Neuronal stem cell (in vitro differentiated cells): ENCODE measurements at places on chromosomes 3 and 15.

DNA sequence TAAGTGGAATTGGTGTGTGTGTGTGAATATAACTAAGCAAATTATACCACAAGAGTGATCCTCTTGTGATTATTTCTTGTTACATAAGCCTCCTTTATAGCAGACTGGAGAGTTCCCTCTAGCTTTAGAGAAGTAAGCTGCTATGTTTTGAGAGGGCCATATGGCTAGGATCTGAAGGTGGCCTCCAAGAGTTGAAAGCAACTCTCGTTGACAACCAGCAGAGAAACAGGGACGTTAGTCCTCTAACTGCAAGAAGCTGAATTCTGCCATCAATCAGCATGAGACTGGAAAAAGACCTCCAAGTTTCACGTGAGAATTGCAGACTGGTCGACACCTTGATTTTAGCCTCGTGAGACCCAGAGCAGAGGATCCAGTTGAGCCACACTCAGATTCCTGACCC, 278.5 kb upstream of the ZNF717 start:
- no peak for DNase-seq

GRCh38 chr15:91498046-91498748, 355.3 kb upstream of the SLCO3A1 start:
- DNase-seq: no peak

GRCh38 chr3:136075218-136075808, 109.8 kb downstream of the PPP2R3A start:
- DNase-seq: peak; percentile 75

GRCh38 chr15:31311735-31312619, 14.7 kb upstream of the KLF13 start:
- DNase-seq: no peak

DNA sequence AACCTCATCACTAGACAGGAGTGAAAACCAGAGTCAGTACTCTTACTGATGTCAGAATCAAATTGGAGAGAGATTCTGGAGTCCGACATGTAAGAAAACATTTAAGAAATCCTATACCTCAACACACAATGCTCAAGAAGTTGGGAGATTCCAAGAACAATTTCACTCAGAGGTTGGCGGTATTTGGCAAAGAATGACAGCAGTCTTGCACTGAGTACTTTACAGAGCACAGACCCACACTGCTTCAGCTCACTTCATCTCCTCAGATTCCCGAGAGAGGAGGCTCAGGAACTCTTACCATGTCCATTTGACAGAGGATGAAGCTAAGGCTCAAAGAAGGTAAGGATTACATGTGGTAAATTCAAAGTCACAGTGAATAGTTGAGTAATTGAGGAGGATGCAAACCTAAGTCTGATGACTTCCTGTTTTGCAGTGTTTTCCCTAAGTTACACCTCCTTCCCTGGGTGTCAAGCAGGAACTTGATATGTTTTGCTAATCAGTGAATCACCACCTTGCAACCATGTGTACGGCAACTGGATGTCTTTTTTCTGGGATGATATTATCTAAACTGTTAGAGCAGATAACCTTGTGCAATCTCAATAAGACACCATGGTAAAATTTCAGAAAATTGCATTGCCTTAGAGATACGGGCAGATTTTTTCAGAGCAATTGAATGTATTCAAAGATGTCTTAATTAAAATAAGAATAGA, 61.3 kb upstream of the MME start:
- no peak for DNase-seq

GRCh38 chr3:74491874-74492273, 122.6 kb downstream of the CNTN3 start:
- no peak for DNase-seq

DNA sequence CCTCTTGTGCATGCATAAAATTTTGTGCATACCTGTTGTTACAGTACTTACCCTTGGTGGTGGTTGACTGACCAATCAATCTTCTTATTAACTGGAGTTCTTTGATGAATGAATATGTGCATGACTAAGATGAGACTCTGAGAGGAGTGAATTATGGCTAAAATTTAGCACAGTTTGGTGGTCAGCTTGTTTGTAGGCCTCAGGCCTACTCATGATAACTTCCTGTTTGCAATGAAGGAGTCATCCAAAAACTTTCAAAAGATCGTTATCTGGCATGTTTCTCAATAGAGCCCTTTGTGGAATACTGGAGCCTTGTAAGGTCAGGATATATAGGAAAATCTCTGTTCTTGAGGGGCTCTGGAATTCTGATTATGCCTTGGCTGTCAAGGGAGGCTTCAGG, 66.5 kb downstream of the LEKR1 start:
- no peak for DNase-seq

DNA sequence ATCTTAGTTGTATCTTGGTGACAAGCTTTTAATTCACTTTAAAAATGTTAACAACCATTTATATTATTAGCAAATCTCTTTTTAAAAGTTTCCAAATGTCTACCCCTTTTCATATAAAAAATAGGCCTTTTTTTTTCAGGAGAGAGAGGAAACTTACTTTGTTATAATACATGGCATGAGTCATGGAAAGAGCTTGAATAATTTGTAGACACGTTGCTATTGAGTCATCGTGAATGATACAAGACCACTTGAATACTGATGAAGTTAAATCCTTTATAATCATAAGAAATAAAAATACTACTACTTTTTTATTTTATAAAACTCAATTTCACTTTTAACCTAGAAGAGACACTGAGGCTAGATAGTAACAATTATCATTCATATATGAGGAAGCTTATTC, 70.3 kb upstream of the BBX start:
- no peak for DNase-seq

DNA sequence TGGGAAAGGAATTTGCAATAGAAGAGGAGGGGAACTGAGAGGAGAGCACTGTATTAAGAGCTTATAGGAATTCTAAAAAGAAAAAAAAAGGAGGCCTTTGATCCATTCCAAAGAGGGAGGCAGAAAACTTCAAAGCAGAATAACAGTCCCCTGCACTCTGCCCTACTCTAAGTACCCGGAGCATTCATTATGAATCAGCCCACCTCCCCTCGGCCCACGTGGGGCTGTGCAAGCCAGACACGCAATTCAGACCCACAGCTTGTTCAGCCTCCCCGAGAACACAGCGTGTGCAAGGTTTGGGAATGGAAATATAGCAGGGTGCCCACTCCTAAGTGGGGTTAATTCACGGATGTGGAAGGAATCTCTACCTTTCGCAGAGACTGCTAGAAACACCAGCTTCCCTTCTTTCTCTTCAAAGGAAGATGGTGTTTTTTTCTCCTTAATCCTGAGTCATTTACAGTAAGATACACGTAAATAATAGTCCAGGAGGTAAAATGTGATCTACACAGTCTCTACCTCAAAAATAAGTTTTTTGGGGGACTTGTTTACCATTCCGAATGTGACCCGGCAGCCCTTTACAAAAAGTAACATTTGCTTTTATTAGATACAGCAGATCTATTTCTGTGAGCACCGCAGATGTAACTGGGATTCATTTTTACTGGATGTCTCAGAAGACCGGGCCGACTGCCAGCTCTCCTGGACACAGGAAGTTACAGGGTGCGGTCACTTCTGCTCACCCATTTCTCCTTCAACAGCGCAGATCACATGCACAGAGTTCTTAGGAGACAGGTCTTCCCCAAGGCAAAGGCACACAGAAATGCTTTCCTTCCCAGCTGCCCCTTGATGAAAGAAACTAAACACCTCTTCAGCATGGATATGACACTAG, 768.5 kb upstream of the CFAP20DC start:
- DNase-seq: no peak

- no peak for DNase-seq
These were observed 31.6 kb downstream of the KLHL25 start for GRCh38 chr15:85763157-85763556.
